ENCODE measurements at places on chromosomes 3 and 15.

- no peak for DNase-seq
These were observed 3.0 kb upstream of the HDGFL3 start for GRCh38 chr15:83210619-83211018.

DNA sequence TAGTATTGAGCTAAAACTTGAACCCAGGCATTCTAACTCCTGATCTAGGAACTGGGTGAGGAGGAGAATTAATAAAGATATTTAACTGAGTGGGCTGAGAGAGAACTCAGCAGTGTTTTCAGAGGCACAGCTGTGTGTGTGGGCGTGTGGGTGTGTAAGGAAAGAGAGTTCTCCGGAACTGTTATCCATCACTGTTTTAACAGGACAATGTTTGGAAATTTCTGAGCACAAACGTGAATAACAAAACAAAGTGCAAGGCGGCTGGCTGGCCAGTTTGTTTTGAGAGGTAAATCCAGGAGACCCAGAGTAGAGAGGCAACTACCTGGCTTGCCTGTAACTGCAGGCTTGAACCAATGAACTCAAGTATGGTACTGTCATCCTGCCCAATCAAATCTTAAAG, 5.0 kb upstream of the PTPN9 start:
- DNase-seq: no peak

GRCh38 chr3:140509534-140509933, 168.3 kb upstream of the TRIM42 start:
- no peak for DNase-seq

DNA sequence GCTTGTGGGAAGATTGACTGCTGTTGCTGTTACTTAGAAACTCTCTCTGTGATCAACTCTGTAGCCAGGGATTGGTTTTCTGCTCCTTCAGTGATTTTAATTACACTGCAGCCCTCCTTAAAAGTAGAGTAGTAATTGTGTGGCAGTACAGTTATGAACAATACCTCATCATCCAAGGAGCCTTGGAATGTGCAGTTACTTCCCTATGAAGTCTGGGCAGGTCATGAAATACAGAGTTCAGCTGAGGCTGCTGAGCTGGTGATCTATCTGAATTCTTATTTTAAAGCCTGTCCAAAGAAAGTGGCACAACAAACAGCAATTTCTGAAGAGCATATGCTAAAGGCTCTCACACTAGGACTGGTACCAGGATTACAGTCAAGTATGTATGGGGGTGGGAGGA, 37.4 kb upstream of the MRPL3 start:
- DNase-seq: no peak

GRCh38 chr3:28777806-28778475, 429.3 kb upstream of the AZI2 start:
- DNase-seq: no peak

GRCh38 chr3:195013411-195014361, 257.3 kb downstream of the XXYLT1 start:
- peak; percentile 73 for DNase-seq

DNA sequence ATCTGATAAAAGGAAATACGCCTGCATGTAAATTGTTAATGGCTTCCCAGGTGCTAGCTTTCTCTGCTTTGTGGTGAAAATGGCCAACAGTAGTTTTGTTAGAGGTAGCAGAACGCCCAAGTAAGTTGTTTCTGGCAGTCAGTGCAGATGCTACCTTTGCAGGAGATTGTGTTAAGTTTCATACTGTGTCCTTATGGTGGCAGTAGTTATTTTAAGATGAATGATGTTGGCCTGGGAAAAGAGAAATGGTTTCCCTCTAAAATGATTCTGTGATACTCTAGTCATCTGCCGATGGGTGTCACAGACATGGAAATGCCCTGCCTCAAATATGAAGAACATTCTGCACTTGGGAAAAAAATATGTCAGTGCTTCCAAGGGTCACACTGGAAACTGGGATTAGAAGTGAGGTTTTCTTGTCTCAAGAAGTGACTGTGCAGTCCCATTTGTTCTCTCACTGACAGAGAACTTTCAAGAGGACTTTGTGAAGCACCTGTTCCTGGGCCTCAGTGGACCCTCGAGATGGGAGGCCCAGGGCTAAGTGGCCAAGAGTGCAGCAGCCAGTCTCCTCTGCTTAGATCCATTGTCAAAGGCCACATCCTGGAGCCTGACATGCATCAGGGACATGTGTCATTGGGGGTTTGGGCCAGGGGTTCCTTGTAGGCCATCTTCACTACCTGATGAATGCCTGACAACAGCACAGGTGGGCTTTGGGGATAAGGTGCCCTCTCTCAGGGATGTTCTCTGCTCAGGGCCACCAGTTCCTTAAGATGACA, 393.3 kb downstream of the CACNA2D3 start:
- DNase-seq: no peak

DNA sequence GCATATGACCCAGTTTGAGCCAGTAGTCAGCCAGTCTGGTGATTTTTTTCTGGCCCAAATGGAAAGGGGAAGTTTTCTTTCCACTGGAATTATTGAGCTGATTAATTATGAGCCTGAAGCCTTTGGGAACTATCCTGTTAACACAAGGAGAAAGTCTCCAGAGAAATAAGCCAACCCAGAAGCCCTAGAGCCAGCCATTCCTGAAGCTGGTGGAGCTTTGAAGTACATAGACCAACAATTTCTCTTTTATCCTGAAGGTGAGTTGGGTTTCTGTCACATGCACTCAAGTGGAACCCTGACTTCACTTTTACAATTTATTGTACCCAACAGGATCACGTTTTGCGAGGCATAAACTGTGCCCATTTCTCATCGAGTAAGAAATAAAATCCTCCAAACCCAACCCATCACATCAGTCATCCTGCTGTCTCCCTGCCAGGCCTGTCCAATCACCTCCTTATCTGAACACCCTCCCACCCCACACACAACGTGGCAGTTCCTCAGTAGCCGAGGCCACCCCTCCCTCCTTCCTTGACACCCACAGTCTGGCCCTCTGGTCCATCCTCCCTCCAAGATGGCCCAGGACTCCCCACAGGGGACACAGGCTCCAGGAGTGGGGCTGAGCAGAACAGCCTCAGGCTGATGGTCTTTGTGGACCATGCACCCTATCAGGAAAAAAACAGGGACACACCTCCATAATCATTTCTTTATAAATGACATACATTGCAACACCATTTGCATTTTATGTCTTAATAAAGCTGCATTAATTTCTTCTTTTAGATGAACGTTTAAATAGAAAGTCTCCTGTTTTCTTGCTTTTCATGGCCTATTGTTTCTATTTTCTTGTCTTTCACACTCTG, 55.7 kb upstream of the GATA2 start:
- no peak for DNase-seq

DNA sequence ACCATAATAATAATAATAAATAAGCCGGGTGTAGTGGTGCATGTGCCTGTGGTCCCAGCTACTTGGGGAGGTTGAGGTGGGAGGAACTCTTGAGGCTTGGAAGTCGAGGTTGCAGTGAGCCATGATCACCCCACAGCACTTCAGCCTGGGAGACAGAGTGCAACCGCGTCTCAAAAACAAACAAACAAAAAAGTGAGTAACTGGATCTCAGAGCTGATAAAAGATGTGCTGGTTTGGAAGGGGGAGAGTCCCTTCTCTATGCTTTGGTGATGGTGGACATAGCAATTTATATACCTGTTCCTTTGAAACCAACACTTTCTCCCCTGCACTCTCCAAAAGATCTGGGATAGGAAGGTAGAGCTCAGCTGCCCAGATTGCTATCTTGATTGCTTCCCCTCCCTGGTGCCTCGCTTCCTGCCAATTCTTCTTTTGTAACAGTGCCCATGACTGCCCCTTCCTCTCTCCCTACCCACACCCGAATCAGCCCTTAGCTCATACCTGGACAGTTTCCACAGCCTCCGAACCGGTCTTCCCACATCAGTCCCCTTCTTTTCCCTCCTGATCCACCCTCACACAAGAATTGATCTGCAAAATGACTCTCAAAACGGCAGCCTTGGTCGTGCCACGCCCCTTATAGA, 55.1 kb upstream of the UBE2E1 start:
- DNase-seq: no peak

GRCh38 chr3:71456156-71456555, 127.4 kb downstream of the FOXP1 start:
- no peak for DNase-seq

All from retinal pigment epithelial cell (primary cell).